AG10803 (cell line): ENCODE measurements at places on chromosomes 3 and 15.

DNA sequence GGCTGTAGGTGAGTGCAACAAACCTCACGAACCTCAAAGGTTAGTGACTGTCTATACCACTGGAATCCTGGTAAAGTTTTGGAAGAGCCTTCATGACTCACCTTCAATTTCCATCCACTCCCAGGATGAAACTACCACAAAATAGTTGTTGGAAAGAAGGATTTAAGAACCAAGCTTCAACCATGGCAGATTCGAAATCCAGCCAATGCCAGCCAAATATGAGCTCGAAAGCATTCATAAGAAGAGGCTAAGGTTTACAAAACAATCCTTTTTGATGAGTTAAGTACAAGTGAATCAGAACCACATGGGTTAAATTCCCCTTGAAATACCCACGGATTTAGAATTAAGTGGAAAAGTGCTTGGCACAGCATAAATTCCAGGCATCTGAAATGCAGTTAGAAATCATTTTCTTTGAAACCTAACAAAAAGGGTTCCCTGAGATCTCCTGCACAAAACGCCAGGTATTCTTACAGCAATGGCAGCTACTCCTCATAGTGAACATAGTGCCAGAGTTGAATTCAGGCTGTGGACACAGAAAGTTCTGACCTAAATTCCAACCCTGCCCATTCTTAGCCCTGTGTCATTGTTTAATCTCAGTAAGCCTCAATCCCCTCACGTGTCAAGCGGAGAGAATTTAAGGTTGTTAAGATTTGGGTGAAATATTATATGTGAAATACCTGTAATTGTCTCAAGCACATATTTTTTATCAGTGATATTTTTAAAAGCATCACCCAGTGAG lies 89.2 kb downstream of the FBN1 start:
- peak; percentile 43 for DNase-seq

GRCh38 chr3:111797171-111797615 lies 61.9 kb upstream of the PHLDB2 start:
- DNase-seq: peak; percentile 86

GRCh38 chr15:100690032-100690794 lies 87.8 kb downstream of the ASB7 start:
- no peak for DNase-seq

DNA sequence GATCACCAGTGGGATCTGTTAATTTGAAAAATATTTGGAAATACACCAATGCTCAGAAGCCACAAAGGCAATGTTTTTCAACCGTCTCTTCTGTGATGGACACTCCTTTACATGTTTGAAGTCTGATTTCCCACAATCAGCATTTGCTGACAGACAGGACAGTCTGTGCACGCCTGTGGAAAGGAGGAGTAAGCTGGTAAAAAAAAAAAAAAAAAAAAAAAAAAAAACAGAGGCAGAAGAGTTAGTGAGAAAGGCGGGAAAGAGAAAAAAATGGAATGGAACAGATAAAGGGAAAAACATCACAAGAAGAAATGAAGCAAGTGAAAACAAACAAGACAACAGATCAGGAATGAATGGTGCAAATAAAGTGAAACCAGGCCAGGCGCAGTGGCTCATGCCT lies 35.0 kb downstream of the PRTG start:
- no peak for DNase-seq

- DNase-seq: no peak
Measured at GRCh38 chr3:73706771-73707170, 82.0 kb upstream of the PDZRN3 start.

- DNase-seq: no peak
Measured at GRCh38 chr3:171506743-171507319, 46.6 kb upstream of the TNIK start.

DNA sequence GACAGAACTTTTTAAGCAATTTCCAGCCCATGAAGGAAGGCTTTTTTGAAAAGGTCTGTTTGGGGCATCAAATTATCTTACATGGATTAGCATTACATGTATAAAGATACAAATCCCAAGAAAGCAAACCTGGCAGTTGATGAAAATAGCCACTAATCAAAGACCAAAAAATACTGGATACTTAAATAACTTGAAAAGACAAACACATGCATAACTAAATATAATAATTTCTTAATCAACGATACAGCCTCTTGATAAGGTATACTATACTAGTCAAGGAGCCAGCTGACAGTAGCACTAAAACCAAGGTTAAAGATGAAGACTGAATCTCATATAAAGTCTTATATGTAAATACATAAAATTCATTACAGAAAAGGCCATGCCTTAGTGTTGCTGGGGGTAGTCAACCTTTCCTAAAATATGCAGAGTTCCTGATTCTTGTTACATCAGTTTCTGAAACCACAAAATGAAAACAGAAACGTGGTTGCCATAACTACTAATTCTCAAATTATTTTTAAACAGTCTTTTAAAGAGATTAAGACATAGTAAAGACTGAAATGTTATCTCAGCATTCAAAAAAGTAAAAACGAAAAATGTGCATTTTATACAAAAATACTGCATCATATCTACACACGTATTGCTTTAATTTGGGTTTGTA lies 2.0 kb downstream of the ANKRD28 start:
- DNase-seq: peak; percentile 85

- peak; percentile 74 for DNase-seq
Measured at GRCh38 chr15:63218100-63218808, 28.8 kb downstream of the RAB8B start.

GRCh38 chr3:68985146-68985790 lies 28.2 kb downstream of the EOGT start:
- no peak for DNase-seq

- no peak for DNase-seq
Measured at GRCh38 chr3:131619821-131620220, 117.0 kb upstream of the MRPL3 start.

DNA sequence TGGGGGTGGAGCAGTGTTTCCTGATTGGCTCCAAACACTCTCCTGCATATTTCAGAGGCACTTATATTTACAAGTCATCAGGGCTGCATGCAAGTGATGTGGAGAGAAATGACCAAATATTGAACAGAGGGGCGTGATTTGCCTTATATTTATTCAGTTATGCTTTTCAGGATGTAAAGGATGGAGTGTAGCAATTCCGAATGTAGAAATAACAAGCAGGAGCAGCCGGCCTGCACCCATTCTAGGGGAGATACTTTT lies 19.4 kb upstream of the SEMA5B start:
- DNase-seq: no peak

DNA sequence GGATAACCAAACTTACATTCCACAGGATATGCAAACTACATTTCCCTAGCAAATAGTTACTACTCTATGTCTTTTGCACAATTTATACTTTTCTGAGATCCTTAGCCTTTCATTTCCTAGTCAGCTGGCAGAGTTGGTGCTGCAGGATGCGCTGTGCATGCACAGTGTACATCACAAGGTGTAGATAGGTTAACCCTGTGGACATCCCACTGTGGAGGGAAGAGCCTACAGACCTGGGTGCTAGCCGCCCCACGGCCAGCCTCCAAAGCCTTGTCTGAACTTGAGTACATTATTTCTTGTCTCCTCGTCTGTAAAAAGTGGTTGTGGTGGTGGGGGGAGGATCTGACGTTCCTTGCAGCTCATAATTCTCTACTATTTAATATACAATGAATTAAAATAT lies 3.5 kb downstream of the TNFSF10 start:
- DNase-seq: no peak

GRCh38 chr3:72753495-72753894 lies 94.8 kb downstream of the SHQ1 start:
- no peak for DNase-seq

DNA sequence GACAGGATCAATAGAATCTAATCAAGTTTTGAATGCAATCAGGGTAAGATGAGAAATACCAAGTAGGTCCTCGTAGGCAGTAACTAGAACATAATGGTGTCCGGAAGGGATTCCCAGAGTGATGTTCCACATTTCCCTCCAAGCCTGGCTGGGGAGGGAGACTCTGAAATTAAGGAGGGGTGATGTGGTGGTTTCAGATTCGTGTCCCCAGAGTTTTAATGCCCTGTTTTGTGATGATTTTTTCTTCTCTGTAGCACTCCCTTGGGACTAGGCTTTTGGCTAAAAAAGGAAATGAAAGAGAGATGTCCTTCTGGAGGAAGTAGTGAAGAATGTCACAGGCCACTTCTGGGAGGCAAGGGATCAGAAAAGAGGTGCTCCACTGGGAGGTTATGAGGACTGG lies 108.3 kb upstream of the CACNA2D3 start:
- no peak for DNase-seq

DNA sequence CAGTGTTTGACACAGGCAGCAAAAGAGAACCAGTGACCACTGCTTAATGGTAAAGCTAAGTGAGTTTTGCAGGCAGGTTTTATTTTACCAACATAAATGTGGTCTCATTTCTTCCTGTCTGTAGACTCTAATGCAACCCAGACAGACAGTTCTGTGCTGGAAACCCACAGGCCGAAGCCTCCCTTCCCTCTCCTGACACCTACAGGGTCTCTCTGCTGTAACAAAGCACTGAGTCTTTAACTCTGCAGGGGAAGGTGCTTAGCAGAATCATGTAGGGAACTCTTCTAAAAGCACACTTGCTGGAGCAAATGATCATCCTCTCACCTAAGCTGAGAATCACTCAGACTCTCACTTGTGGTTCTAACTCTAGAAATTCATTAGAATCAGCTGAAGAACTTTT lies 200.3 kb downstream of the KBTBD8 start:
- DNase-seq: no peak

DNA sequence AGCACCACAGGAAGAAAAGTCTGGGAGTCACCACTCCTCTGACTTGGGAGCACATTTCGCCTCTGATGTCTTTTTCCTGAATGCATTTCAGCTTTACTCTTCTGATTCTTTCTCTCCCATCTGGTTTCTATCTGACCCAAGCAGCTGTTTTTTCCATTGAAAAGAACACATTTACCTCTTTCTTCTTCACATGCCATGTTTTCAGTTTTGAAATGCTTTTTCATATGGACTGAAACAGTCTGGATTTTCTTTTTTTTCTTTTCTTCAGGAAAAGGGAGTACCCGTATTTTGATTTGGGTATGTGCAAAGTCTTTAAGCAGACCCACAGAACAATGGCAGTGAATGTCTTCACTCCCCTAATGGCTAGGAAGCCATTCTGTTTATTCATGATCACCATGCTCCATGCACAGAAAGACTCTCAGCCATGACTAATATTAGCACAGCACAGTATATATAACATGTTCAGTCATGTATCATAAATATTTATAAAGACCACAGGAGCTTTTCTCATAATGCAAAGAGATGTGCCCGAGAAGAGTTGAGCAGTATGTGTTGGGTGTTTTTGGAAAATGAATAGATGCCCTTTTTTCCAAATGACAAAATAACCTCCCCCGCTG lies 82.7 kb upstream of the LRIG1 start:
- DNase-seq: no peak

DNA sequence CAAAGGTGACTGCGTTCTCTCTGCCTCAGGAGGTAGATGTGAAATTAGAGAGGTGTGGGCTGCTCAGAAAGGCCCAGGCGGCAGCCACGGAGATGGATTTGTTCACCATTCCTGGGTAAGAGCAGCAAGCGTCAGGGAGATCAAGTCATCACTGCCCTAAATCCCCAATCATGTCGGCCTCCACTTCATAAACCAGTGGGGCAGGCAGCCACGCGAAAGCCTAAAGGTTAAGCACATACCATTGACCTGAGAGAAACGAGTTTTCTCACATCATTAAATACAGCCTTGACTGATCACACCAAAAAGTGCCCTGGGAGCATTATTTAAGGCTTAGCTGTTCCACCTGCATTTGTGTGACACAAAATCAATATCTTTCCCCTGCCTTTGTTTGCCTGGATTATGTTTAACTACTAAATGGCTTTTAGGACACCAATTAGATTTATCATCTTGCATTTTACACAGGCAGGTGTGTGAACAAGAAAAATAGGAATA lies 50.7 kb upstream of the FOXB1 start:
- DNase-seq: no peak

DNA sequence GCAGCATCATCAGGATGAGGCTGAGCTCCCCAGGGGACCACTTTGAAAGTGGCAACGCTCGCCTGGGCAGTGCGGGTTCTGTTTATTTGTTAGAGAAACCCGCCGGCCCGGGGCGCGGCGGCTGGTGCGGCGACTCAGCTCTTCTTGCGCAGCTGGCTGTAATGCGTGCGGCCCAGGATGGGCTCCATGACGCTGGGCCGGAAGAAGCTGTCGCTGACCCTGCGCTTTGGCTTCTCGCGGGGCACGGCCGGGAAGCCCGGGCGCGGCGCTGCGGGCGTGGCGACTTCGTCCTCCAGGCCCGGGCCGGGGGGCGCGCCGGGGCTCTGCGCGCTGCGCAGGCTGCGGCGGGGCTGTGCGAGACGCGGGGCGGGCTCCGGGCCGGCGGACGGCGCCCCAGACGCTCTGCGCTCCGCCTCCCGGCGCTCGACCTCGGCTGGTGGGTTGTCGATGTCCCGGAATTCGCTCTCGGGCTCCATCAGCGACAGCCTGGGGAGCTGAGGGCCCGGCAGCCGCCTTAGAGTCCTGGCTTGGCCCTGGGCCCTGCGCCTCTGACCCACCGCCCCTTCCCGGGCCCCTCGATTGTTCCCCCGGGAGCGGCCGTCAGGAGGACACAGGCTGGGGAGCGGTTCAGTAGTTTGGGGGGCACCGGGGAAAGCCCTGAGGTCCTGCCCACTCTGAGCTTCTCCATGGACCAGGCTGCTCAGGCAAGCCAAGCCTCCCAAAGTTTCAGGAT lies 10.3 kb upstream of the KIF7 start:
- DNase-seq: peak; percentile 70

GRCh38 chr3:55000546-55000945 lies 72.7 kb upstream of the LRTM1 start:
- peak; percentile 90 for DNase-seq

- no peak for DNase-seq
Measured at GRCh38 chr3:41431386-41431785, 232.1 kb downstream of the CTNNB1 start.

- no peak for DNase-seq
Measured at GRCh38 chr15:69392352-69392751, 21.8 kb upstream of the KIF23 start.

- DNase-seq: peak; percentile 4
Measured at GRCh38 chr3:124620600-124621063, 109.6 kb upstream of the UMPS start.

DNA sequence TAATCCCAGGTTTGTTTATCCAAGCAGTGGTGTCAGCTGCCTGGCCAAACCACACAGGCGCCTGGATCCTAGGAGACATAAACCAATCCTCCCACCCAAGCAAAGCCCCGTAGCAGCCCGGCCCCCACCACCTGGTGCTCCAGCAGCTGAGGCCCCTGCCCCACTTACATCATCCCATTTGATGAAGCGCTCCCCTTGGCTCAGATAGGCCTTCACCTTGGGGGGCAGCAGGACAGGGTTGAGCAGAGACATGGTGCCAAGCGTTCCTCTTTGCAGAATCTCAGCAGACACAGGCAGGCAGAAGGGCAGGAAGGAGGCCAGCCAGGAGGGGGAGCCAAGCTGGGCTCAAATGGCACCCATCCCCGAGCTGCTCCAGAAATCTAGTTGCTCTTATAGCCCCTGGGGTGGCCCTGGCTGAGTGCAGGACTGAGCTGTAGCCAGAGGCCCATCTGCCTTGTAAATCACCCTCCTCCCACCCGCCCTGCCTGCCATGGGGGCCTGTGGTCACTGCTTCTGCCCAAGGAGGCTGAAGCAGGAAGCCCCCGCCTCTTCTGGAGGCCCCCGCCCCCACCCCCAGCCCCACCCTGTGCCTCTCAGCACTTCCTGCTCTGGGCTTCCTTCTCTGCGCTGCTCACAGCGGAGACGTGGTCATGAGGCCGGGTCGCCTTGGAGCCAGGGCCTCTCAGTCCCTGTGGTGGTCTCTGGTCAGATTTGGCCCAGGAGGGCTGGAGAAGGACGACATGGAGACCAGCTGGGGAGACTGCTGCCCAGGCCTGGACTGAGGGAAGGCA lies at the start of gene PLCB2:
TSS of gene PLCB2 (minus strand) at position 515 of the 791 bp plus-strand sequence. CDS start at position 252, 263 bp downstream.
- DNase-seq: no peak
